Stimulated activated naive CD4-positive, alpha-beta T cell treated with Interleukin-2 at 50 U/mL for 16 hours (primary cell): ENCODE measurements at places on chromosomes 7 and 10.

- DNase-seq, result no peak
Observed at GRCh38 chr10:62491597-62491996, 117.4 kb downstream of the ZNF365 start.

- no peak for DNase-seq
Observed at GRCh38 chr10:77844713-77845445, 81.7 kb downstream of the DLG5 start.

DNA sequence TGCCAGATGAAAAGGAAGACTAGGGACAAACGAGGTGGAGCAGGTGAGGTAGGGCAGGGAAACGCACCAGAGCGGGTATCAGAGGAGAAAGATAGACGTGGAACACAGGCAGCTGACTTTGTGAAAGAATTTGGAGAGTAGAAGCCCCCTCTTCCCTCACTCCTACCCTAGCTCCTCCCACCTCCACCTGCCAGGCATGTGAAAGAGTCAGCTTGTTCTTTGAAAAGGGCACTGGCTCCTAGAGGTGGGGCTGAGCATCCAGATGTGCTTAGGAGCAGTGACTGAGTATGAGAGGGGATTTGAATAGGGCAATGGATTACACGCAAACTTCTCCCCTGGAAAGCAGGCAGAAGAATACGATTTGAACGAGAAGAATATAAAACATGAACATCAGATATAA lies 174.2 kb upstream of the INHBA start:
- no peak for DNase-seq

- DNase-seq, result no peak
Observed at GRCh38 chr7:98551611-98552273, 65.3 kb upstream of the NPTX2 start.

GRCh38 chr10:54903745-54904144 lies 102.7 kb upstream of the PCDH15 start:
- no peak for DNase-seq

- DNase-seq, result no peak
Observed at GRCh38 chr10:24115403-24115802, 93.5 kb upstream of the KIAA1217 start.
